Stimulated activated CD4-positive, alpha-beta T cell treated with anti-CD3 and anti-CD28 coated beads, TNF-alpha, amount 100 ng/mL, for 1 hour (primary cell): ENCODE measurements at places on chromosomes 16 and 17.

DNA sequence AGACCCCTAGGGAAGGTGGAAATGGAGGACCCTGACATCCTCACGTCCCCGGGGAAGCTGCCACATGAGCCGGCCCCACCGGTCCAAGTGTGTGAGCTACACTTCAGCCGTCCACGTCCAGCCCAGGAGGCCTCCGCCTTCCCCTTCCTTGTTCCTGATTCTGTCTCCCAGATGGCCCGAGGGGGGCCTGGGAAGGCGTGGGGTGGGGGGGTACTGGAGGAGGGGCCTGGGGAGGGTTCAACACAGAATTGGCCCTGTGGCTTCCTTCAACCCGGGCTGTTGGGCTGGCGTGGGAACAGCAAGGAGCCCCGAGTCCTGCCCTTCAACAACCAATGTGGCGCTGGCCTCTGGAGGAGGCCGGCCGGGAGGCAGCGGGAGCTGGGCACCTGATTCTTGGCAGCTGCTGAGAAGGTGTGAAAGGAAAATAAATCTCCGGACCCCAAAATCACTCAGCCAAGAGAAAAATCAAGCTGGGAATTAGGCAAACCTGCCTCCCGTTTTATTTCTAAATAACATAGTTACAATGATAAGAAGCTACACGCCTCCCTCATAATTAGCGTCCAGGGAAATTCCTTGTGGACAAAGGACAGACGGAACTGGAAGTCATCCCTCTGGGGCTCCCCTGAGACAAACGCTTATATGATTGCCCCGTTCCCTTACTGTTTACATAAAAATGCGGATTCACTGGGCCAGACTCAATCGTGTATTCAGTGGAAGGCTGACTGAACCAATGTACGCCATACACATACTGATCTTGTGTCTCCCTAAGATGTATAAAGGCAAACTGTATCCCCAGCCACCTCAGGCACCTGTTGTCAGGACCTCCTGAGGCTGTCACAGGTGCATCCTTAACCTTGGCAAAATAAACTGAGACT, 1.8 kb upstream of the APRT start:
- DNase-seq: no peak

DNA sequence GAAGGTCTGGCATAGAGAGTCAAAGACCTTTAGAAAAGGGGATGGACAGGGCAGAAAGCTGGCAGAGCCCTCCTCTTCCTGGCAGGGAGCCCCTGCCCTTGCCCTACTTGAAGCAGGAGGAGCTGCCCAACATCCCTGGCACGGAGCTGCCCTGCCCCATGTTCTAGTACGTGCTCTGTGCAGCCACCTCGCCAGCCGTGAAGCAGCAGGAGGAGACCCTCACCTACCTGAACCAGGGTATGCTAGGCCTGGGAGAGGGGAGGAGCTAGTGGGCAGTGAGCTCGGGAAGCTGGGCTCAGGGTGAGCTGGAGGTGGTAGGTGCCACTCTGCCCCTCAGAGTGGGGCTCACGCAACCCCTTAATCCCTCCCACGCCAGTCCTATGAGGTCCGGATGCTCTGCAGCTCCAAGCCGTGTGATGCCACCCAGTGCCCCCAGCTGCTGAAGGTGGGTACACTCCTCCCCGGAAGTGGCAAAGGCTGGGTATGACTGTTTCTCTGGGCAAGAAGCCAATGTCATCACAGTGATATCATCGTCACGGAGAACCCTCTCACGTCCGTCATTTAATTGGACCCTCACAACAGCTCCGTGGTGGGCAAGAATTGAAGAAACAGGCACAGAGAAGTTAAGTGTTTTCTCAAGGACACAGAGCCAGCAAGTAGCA, 12.7 kb upstream of the STAC2 start:
- peak; percentile 49 for DNase-seq

GRCh38 chr17:34635876-34636275, 56.5 kb downstream of the TMEM132E start:
- no peak for DNase-seq

DNA sequence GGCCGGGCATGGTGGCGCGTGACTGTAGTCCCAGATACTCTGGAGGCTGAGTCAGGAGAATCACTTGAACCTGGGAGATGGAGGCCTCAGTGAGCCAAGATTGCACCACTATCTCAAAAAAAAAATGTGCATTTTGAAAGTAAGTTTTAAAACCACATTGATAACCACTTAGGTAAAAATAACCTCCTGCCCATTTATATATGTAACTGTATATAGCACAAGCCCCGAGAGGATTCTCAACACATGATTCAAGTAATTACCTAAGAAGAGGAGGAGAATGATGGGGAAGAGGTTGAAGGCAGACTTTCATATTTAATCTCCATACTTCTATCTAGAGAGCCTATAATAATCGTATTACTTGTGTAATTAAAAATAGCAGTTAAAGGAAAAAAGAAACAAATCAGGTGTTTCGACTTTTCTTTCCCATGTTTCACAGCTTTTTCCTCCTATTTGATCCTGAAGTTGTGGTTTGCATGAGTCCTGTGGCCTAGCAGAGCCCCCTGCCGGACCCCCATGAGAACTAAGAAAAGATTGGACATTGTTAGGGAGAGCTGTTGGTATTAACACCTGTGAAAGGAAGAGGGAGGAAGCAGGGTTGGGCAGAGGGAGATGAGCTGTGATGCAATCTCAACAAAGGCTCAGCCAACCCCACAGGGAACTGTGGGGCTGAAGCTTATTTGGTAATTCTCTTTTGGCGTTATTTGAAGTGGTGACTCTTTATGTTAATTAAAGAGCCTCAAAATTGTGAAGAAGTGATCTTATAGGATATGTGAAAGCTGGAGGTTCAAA, 22.1 kb downstream of the PMFBP1 start:
- DNase-seq: no peak

- no peak for DNase-seq
Measured at GRCh38 chr17:70286391-70286790, 117.1 kb downstream of the KCNJ2 start.

DNA sequence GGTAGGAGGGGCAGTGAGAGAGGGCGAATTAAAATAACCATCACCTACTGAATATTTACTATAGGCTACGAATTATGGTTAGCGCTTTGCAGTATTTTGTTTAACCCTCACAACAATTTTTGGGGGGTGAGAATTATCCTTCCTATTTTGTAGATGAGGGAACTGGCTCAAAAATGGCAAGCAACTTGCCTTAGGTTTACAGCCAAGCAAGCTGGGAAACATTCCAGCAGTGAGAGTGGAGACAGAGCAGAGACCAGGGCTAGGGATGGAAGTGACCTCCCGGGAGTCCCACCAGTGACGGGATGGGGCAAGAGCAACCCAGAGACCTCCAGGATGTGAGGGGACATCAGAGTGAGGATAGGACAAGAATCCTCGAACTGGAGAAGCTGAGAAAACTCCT, 352 bp upstream of the VMO1 start:
- DNase-seq: no peak

- DNase-seq: no peak
Measured at GRCh38 chr16:78317564-78318240, 218.2 kb downstream of the WWOX start.

- DNase-seq: no peak
Measured at GRCh38 chr17:71726341-71726740, 394.5 kb upstream of the SOX9 start.

DNA sequence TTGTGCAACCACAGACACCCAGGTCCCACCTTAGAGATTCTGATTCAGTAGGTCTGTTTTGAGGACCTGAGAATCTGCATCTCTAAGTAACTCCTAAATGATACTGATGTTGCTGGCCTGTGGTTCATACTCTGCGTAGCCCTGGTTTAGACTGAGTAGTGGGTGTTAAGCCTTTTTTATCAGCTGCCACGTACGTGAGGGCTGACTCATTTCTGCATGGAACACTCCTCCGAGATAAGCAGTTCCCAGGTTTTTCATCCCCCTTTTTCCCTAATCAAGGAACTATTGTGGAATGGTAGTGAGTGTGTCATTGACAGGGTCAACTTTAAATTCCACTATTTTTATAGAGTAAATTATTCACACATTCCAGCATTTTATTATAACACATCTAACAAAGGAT, 26.1 kb downstream of the CDRT4 start:
- no peak for DNase-seq

DNA sequence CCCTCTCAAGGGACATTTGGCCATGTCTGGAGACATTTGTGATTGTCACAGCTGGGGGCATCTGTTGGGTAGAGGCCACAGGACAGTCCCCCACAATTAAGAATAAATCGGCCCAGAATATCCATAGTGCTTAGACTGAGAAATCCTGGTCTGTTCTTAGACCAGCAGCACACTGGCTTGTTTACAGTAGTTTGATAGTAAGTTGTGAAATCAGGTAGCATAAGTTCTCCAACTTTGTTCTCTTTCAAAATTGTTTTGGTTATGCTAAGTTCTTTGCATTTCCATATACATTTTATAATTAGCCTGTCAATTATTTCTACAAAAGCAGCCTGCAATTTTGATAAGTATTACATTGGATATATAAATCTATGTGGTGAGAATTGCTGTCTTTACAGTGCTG, 6.8 kb downstream of the MGRN1 start:
- no peak for DNase-seq

- DNase-seq: no peak
Measured at GRCh38 chr16:799111-799947, 1.2 kb downstream of the GNG13 start.

GRCh38 chr16:85036236-85037049, 8.8 kb downstream of the KIAA0513 start:
- DNase-seq: no peak

DNA sequence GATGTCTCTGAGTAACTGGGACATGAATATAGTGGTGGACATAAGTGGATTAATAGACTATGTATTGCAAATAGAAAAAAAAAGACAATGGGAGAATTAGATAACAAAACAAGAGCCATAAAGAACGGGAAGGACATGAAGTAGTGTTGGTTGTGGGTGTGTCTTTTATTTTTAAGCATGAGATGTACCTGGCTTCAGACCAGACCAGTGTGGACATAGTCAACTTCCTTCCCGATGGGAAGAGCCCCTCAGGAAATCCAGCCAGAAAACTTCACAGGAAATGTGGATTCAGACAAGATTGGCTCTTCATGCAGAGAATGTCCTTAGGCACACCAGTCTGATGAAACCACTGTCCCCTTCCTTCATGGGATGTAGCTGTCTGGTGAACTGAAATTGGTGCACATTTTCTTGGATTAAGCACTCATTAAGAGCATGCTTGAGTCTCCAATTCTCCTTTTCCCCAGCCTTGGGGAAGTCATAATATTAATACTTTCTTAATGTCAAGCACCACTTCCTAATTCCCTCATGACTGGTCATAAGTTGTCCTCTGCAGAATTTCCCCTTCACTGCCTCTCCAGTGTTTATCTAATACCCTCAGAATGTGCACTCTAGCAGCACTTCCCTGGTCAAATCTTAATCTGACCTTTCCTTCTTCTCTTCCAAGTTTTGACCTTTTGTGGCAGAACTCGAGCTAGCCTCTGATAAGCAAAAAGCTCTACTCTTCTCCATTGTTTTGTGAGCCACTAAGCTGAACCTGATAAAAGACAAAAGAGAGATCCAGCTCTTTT, 350.6 kb upstream of the MAF start:
- no peak for DNase-seq

- DNase-seq: no peak
Measured at GRCh38 chr17:58913971-58914769, 158.5 kb downstream of the PPM1E start.

DNA sequence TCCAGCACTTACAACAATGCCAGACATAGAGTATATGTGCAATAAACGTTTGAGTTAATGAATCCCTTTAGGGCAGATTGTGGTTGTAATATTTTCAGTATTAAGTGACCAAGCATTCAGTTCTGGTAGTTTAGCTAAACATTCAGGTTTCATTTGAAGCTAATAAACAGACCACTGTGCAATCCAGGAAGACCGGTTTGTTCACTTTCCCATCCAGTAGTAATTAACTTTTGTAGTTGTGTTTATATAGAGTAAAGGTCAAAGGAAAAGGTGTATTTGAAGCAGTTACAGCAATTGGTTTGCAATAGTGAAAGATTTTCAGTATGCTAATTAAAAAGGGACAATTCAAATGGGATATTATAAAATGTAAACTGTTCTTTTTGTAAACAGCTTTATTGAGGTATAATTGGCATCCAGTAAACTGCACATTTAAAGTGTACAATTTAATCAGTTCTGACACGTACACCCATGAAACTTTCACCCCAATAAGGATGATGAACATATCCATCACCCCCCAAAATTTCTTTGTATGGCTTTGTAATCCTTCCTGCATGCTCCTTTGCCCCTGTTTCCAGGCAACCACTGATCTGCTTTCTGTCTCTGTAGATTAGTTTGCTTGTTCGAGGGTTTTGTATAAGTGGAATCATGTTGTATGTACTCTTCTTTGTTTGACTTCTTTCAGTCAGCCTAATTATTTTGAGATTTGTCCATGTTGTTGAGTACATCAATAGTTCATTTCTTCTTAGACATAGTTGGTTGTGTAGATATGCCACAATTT, 26.3 kb downstream of the MRTFB start:
- no peak for DNase-seq

- no peak for DNase-seq
Measured at GRCh38 chr16:9495824-9496223, 404.4 kb downstream of the HAPSTR1 start.

DNA sequence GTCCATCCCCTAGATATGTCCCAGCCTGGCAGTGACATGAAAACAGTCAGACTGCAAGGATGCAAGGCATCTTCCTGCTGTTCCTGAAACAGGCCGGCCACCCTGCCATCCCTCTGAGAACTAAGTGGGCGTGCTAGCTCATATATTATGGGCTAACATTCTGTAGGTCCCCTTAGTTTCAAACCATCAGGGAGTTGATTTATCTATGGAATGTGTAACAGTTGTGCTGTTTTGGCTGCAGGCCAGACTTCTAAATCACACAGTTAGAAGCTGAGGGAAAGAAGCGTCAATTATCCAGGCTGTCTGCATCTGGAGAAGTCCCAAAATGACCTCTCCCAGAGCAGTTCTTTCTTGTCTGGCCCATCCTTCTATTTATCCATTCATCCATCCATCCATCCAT, 102.7 kb upstream of the DNAH9 start:
- DNase-seq: no peak

- no peak for DNase-seq
Measured at GRCh38 chr17:10556301-10557005, 7.0 kb upstream of the MYH2 start.

DNA sequence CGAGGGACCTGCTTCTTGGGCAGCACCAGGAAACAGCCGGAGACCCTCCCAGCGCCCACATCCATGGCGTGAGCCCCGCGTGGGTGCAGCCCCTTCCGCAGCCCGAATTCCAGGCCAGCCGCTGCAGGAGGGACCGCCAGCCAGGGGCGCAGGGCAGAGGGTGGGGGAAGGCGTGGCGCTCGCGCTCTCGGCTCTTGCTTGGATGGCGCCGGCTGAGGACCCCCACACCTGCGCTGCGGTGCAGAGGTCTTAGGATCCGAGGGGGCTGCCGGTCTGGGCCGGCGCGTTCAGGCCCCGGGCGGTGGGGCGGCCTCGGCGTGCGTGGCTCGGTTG, 28.8 kb downstream of the ACTG1 start:
- no peak for DNase-seq

DNA sequence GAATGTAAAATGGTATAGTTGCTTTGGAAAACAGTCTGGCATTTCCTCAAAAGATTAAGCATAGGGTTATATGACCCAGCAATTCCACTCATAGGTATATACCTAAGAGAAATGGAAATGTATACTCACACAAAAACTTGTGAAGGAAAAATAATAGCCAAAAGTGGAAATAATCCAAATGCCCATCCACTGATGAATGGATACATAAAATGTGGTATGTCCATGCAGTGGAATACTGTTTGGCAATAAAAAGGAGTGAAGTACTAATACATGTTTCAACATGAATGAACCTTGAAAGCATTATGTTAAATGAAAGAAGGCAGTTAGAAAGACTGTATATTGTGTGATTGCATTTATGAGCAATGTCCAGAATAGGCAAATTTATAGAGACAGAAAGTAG, 25.1 kb downstream of the NUP93 start:
- no peak for DNase-seq

GRCh38 chr16:2121853-2122252, 13.8 kb downstream of the PKD1 start:
- no peak for DNase-seq
